MCF 10A (cell line): ENCODE measurements at places on chromosomes 1 and 21. TPM values are rescaled to one million over a fixed set of nuclear protein-coding genes. Genes with fewer than 3 reads are reported as not detected.

CRYAA gene
- not detected in 2 replicates for total RNA-seq

CNR2 gene
- total RNA-seq = not detected in 2 replicates

AGBL4 gene
- total RNA-seq = not detected in 2 replicates

WLS gene
- total RNA-seq = 34.7 and 37.8 TPM in 2 replicates

LORICRIN gene
- not detected in 2 replicates for total RNA-seq

CASQ1 gene
- total RNA-seq = not detected in 2 replicates

- H3K36me3 ChIP-seq = peaks cover 85% of the 10 kb centered on the region
- H3K4me3 ChIP-seq = no peak overlapping the region
These were observed 59.6 kb downstream of the USP24 start for GRCh38 chr1:55155522-55155921.

DNA sequence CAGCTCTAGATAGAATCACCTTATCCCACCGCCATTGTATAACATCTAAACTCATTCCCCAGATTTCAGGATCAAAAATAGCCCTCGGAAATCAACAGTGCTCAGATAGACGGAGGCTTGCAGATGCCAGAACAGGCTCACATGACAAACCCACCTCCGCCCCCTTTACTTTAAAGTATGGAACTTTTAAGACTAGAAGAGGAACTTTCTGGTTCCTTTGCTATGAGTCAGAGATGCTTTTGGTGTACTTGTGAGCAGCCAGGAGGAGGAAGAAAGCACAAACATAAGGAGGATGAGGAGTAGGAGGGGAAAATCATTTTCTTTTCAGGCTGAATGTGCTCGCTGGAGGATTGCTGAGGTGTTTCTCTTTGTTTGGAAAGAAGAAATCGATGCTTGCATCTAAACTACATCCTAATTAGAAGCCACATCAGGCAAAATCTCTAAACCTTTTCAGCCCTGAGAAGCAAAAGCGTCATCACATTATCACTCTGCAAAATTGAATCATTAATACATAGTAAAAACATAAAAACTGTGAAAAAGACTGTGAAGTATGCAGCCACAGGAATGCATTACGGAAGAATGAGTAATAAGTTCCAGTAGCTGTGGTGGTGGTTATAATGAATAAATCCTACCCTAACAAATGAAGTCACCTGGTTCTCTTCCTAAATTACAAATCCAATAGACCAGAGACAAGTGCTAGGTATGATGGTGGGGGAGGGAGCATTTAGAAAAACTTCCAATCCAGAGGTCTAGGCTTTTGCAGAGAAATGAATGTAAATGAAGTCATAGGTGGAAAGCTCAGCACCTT, 251.3 kb downstream of the KCNH1 start:
- no peaks in the 10 kb centered on the region for H3K36me3 ChIP-seq
- peak overlapping the region; percentile 57 for H3K4me3 ChIP-seq
- peaks cover 31% of the 10 kb centered on the region for H3K4me1 ChIP-seq

DNA sequence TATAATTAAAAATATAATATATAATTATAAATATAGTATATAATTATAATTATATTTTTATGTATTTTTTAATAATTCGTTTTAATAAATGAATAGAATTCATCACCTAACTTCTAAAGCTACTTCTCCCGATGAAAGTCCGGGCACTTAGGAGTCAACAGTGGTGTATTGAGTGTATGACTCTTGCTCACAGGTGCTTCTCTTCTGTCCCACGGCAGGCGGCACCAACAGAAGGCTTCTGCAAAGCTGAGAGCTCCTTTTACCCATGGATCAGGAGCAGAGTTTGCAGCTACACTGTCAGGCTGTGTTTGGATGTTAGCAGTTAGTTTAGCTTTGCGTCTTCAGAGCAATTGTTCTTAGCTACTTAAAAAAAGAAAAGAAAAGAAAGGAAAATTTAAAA, 122.4 kb downstream of the LIPI start:
- no peak overlapping the region for H3K4me3 ChIP-seq
- H3K27ac ChIP-seq = no peak overlapping the region
- H3K4me1 ChIP-seq = no peaks in the 10 kb centered on the region
- no peak for DNase-seq
- H3K36me3 ChIP-seq = no peaks in the 10 kb centered on the region

DNA sequence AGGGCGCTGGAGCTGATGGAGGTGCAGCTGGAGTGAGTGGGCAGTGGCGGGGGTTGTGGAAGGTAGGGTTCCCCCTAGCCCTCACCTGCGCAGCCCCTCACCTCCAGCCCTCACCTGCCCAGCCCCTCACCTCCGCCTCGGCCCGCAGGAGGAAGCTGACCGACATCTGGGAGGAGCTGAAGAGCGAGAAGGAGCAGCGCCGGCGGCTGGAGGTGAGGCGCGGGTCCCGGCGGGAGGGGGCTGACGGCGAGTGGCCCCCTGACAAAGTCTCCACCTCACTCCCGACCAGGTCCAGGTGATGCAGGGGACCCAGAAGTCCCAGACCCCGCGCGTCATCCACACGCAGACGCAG, 2.7 kb downstream of the EVA1B start:
- H3K27me3 ChIP-seq = no peaks in the 10 kb centered on the region
- H3K4me1 ChIP-seq = no peaks in the 10 kb centered on the region
- peaks cover 4% of the 10 kb centered on the region for H3K36me3 ChIP-seq
- peak overlapping the region; percentile 52 for H3K4me3 ChIP-seq

DNA sequence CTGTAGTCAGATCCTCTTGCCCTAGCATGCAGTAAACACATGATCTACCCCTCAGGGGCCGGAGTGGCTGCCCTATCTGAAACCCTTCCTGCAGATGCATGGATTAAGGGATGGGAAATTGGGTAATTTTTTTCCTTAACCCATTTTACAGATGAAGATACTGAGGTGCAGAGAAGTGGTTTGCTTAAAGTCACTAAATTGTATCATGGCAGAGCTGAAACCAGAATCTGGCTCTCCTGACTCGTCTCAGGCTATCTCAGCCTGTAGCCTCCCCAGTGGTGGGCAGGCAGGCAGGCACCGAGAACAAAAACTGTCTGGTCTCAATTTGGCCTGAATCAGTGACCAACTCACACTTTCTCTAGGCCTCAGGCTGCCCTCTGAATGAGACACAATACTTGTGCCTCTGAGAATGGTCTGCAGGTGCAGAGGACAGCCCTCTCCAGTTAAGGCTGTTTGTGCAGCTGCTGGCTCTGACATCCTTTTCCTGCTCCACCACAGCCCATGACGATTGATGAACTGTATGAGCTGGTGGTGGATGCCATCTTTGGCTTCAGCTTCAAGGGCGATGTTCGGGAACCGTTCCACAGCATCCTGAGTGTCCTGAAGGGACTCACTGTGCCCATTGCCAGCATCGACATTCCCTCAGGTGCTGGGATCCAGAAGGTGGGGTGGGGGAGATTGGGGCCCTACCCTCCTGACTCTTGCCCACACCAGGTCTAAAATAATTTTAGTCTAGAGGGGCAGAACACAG, 1.5 kb downstream of the NAXE start:
- peaks cover 46% of the 10 kb centered on the region for H3K36me3 ChIP-seq
- peak overlapping the region; percentile 65 for H3K27ac ChIP-seq
- H3K4me3 ChIP-seq = peak overlapping the region; percentile 77
